HFFc6 (cell line): ENCODE measurements at places on chromosomes 1 and 21. TPM values are rescaled to one million over a fixed set of nuclear protein-coding genes. Genes with fewer than 3 reads are reported as not detected.

- no peak for DNase-seq
- H3K4me3 ChIP-seq = no peak overlapping the region
- peaks cover 45% of the 10 kb centered on the region for H3K27me3 ChIP-seq
- no peaks in the 10 kb centered on the region for H3K4me1 ChIP-seq
Measured at GRCh38 chr1:204950353-204951001, 79.8 kb downstream of the NFASC start.

The LMOD1 gene
- 19.9 to 39.3 TPM (median 36.7 TPM) in 3 replicates for total RNA-seq

DNA sequence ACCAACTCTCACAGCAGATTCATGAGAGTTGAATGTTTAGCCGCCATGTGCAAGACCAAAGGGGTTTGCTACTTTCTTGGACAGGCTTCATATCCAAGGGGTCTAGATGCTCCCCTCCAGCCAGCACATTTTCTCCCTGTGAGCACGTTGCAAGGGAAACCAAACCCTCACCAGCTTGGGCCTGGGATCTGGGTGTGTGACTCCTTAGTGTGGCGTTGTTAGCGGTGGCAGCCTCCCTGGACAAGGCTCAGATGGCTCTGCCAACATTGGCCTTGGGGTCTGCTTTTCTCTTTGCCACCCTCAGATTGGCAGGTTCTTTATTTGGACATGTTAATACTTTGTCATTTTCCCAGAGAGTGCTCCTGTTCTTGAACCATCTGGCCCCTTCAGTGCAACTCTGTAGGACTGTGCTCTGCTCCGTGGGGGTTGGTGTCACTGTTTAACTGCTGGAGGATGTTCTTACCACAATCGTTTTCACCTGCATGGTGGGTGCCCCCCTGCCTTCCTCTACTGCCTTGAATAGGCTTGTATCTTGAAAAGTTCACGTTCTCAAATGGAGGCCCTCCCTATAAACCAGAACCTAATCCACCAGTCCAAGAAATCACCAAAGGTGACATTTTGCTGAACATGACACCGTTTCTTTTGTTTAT is 13.4 kb downstream of the ABCG1 start:
- no peak overlapping the region for H3K4me3 ChIP-seq
- DNase-seq = no peak
- H3K27me3 ChIP-seq = peaks cover 17% of the 10 kb centered on the region
- H3K4me1 ChIP-seq = no peaks in the 10 kb centered on the region
- H3K36me3 ChIP-seq = no peaks in the 10 kb centered on the region

The RNF207 gene
- 2.1 to 5.2 TPM (median 4.5 TPM) in 3 replicates for total RNA-seq

DNA sequence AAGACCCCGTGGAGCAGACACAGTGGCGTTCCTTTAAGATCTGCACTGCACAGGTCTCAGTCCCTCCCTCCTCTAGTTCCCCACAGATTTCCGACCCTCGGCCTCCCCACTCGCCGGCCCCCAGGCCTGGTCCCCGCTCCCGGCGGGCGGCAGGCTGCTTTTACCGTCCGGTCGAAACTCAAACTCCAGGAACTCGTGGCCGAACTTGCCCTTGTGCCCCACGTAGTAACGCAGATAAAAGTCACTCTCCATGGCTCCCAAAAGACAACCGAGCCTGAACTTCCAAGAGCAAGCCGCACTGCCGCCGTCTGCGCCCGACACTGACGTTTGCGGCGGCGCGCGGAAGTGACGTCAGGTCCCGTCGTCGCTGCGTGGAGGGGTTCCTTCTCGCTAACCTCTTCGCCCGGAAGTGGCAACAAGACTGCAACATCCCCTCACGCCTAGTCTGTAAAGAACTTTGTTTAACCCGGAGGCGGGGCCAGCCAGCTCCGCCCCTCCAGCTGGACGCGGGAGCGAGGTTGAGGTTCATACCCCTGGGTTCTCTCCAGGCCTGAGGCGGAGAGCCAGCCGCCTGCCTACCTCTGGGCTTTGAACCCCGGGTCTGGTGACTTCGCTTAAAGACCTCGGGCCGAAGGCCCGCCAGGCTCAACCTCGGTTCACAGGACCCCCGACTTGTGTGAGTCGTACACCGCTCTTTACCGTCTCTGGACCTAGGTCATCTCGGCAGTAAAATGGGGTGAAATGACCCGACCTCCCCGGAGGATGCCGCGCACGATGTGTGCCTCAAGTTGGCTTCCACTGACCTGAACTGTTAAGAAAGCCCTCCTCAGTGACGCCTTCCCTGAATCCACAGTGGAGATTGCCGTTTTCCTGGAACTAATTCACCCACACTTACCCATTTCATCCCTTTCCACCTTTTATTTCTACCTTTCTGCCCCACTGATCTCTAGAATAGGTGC is at the start of gene MAGOH:
TSS of gene MAGOH (minus strand) at position 322 of the 959 bp plus-strand sequence. CDS start at position 252, 70 bp downstream.
- peak; percentile 89 for DNase-seq
- H3K27ac ChIP-seq = peak within 1 kb of the TSS; percentile 90
- H3K4me1 ChIP-seq = peaks cover 30% of the 10 kb centered on the region
- H3K27me3 ChIP-seq = peaks cover 6% of the 10 kb centered on the region
- H3K36me3 ChIP-seq = peaks cover 19% of the 10 kb centered on the region

The KLHL17 gene
- total RNA-seq = 12.2 to 15.9 TPM (median 14.2 TPM) in 3 replicates

DNA sequence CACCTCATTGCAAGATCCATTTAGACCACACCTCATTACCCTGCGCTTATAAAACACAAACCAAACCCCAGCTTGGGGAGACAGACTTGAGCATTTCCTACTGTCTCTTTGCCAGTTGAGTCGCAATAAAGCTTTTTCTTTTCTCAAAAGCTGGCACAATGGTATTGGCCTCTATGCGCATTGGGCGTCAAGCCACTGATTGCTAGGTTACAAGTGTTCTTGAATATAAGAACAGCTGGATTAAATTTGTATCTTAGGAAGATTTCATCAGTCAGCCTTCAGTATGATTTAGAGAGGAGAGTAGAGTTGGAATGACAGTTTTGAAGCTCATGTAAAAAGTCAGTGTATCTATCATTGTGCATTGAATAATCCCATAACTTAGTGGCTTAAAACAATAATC is 84.9 kb upstream of the RAB4A start:
- H3K4me1 ChIP-seq = peaks cover 11% of the 10 kb centered on the region
- no peak for DNase-seq
- H3K36me3 ChIP-seq = no peaks in the 10 kb centered on the region
- H3K27me3 ChIP-seq = no peaks in the 10 kb centered on the region; the same call in 1 of the 2 replicates
- H3K4me3 ChIP-seq = no peak overlapping the region
- no peak overlapping the region for H3K27ac ChIP-seq

- 0 out of 2 replicates have a peak, but pooled peaks cover 5% of the 10 kb centered on the region for H3K36me3 ChIP-seq
- H3K27me3 ChIP-seq = no peaks in the 10 kb centered on the region; the same call in 1 of the 2 replicates
- H3K27ac ChIP-seq = peak overlapping the region; percentile 86
- peaks cover 85% of the 10 kb centered on the region for H3K4me1 ChIP-seq
- DNase-seq = peak; percentile 54
Measured at GRCh38 chr1:207026104-207026534, 6.4 kb downstream of the C1orf116 start.

GRCh38 chr1:50700214-50700613 is 259.9 kb downstream of the FAF1 start:
- H3K36me3 ChIP-seq = no peaks in the 10 kb centered on the region
- no peak overlapping the region for H3K4me3 ChIP-seq
- peaks cover 10% of the 10 kb centered on the region for H3K4me1 ChIP-seq
- no peak overlapping the region for H3K27ac ChIP-seq
- no peaks in the 10 kb centered on the region for H3K27me3 ChIP-seq
- DNase-seq = no peak

DNA sequence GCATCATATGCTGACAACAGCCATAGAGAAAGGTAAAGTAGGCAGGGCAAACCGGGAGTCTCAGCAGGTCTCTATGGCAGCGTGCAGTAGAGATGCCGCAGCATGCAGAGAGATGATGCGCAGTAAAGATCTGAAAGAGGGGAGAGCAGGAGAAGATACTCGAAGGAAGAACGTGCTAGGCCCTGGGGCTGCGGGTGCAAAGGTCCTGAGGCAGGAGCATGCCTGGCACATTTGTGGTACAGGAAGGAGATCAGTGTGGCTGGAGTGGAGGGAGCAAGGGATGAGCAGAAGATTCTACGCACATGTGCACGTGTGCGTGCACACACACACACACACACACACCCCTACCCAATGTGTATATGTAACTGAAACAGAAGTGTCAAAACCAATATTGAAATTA is 45.0 kb downstream of the ARHGEF10L start:
- no peak for DNase-seq
- H3K4me1 ChIP-seq = peaks cover 50% of the 10 kb centered on the region
- H3K4me3 ChIP-seq = no peak overlapping the region

DNA sequence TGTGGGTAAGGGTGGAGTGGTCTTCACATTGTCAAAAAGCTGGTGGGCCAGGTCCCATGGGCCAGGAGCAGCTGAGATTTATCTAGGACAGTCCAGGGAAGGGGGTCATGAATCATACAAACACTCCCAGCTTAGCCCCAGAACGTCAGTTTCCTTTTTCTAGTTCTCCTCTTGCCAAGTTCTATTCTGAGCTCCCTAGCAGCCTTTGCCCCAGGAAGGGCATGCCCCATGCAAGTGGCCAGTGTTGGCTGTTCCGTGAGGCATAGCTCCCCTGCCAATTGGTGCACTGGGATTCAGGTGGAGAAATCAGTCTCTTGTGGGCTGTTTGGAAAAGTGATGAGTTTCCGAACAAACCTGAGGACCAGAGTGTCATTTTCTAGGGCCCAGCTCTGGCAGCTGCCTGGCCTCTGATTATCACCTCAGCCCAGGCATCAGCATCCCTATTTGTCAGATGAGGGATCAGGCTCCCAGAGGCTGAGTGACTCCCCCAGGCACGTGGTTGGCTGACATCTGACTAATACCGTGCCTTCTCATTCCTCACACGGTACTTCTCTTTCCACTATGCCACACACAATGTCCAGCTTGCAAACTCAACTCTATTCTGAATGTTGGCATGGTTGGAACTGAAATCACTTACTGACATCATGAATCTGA is 14.2 kb upstream of the MYOM3 start:
- H3K4me1 ChIP-seq = peaks cover 24% of the 10 kb centered on the region
- DNase-seq = peak; percentile 29
- H3K27ac ChIP-seq = peak overlapping the region; percentile 62

GRCh38 chr1:63317817-63318152 is 4.6 kb upstream of the FOXD3 start:
- H3K27me3 ChIP-seq = peaks cover 46% of the 10 kb centered on the region
- H3K4me1 ChIP-seq = peaks cover 18% of the 10 kb centered on the region
- no peak overlapping the region for H3K27ac ChIP-seq
- H3K4me3 ChIP-seq = peak overlapping the region; percentile 69
- peaks cover 22% of the 10 kb centered on the region for H3K36me3 ChIP-seq
- DNase-seq = no peak

The LRRC71 gene
- total RNA-seq = 0.43 TPM in 1 of 3 replicates, not detected in the others

The IGSF8 gene
- total RNA-seq = 10.6 to 15.3 TPM (median 12.2 TPM) in 3 replicates

The SYNJ1 gene
- total RNA-seq = 17.4 to 18.2 TPM (median 17.9 TPM) in 3 replicates

The SEC16B gene
- 0.93 to 2.3 TPM (median 1.8 TPM) in 3 replicates for total RNA-seq

GRCh38 chr1:61976566-61976965 is 218.1 kb upstream of the L1TD1 start:
- H3K27me3 ChIP-seq = no peaks in the 10 kb centered on the region
- no peak for DNase-seq
- H3K4me3 ChIP-seq = no peak overlapping the region
- no peaks in the 10 kb centered on the region for H3K36me3 ChIP-seq

The SLFNL1 gene
- total RNA-seq = not detected in 3 replicates

DNA sequence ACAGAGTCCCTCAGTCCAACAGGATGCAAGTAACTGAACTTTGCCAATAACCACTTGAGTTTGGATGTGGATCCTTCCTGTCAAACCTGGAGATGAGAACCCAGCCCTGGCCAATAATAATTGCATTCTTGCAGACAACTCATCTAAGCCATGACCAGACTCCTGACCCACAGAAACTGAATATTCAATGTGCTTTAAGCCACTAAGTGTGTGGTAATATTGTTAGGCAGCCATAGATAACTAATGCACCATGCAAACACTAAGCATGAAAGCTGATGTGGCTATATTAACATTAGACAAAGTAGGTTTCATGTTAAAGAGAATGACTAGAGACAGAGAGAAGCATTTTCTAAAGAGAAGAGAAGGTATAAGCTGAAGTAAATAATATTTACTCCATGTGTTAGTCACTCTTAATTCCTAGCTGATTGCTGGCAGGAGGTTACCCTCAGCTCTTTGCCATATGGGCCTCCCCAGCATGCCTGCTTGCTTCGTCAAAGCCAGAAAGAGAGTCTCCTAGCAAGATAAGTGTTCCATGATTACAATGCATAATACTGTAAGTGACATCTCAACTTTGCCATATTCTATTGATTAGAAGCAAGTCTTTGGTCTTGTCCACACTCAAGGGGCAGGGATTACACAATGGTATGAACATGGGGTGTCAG is 276.4 kb upstream of the PLXNA2 start:
- no peak overlapping the region for H3K27ac ChIP-seq
- H3K27me3 ChIP-seq = no peaks in the 10 kb centered on the region; the same call in 1 of the 2 replicates
- H3K4me1 ChIP-seq = no peaks in the 10 kb centered on the region; the same call in 1 of the 2 replicates

DNA sequence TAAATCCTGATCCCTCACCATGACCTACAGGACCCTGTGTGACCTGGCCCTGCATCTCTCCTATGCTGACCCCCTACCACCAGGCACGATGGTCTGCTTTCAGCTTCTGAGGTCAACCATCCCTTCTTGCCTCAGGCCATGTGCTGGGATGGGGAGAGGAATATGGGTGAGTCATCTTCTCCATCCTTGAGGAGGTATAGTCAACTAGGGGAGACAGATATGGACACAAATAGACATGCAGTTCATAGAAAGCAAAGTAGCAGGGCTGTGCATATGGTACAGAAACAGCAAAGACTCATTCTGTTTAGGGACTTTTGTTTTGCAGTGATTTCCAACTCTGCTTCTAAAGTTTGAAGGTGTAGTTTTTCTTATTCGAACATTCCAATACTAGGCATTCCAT is 250.8 kb upstream of the FGGY start:
- peak; percentile 60 for DNase-seq
- no peak overlapping the region; the same call in 1 of the 2 replicates for H3K4me3 ChIP-seq
- peaks cover 11% of the 10 kb centered on the region for H3K36me3 ChIP-seq
- H3K4me1 ChIP-seq = peaks cover 59% of the 10 kb centered on the region
- peak overlapping the region; percentile 73; the same call in 1 of the 2 replicates for H3K27ac ChIP-seq
- no peaks in the 10 kb centered on the region; the same call in 1 of the 2 replicates for H3K27me3 ChIP-seq

The CHODL gene
- total RNA-seq = not detected in 3 replicates

DNA sequence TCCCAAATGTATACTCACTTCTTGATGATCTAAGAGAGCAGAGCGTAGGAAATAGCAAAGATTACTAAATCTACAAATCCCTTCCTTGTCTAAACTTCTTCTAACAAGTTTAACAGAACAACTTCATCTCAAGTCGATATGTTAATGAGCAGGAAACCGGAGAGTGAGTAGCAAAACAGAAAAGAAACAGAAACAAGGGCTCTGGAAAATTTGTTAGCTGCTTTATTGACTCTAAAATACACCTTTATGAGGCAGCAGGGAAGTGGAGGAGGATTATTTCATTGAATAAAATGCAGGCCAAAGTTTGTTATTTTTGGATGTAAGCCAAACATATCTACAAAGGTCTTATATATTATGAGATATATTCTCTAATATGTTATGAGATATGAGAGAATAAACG is 192.4 kb downstream of the LRRIQ3 start:
- H3K27ac ChIP-seq = no peak overlapping the region
- DNase-seq = no peak
- peaks cover 6% of the 10 kb centered on the region; the same call in 1 of the 2 replicates for H3K4me1 ChIP-seq
- no peaks in the 10 kb centered on the region; the same call in 1 of the 2 replicates for H3K27me3 ChIP-seq

- H3K27me3 ChIP-seq = no peaks in the 10 kb centered on the region
- no peak for DNase-seq
- peaks cover 71% of the 10 kb centered on the region for H3K4me1 ChIP-seq
- H3K36me3 ChIP-seq = peaks cover 7% of the 10 kb centered on the region; the same call in 1 of the 2 replicates
- no peak overlapping the region for H3K4me3 ChIP-seq
- H3K27ac ChIP-seq = no peak overlapping the region
Measured at GRCh38 chr21:38272215-38272614, 15.4 kb downstream of the KCNJ15 start.

The AXDND1 gene
- total RNA-seq = not detected in 3 replicates

The SELENBP1 gene
- total RNA-seq = 9.1 to 13.9 TPM (median 12.6 TPM) in 3 replicates
